ENCODE measurements at places on chromosomes 11 and 22. TPM values are rescaled to one million over a fixed set of nuclear protein-coding genes. Genes with fewer than 3 reads are reported as not detected.

Gene PTGDR2
- 0.36 TPM for total RNA-seq

- H3K4me1 ChIP-seq, result peaks cover 73% of the 10 kb centered on the region
- DNase-seq, result no peak
- peak overlapping the region; percentile 80 for H3K27ac ChIP-seq
These were observed 56.6 kb downstream of the FAM83F start for GRCh38 chr22:40051322-40051721.

- peaks cover 26% of the 10 kb centered on the region for H3K4me1 ChIP-seq
- DNase-seq, result no peak
- no peak overlapping the region for H3K27ac ChIP-seq
- peaks cover 5% of the 10 kb centered on the region for H3K36me3 ChIP-seq
- no peak overlapping the region for H3K4me3 ChIP-seq
- H3K27me3 ChIP-seq, result no peaks in the 10 kb centered on the region
These were observed 33.1 kb upstream of the SPON1 start for GRCh38 chr11:13929395-13929891.

Gene OR51M1
- not detected for total RNA-seq

- no peak overlapping the region for H3K4me3 ChIP-seq
- no peak overlapping the region for H3K27ac ChIP-seq
- DNase-seq, result no peak
- no peaks in the 10 kb centered on the region for H3K27me3 ChIP-seq
These were observed 23.4 kb downstream of the CCDC81 start for GRCh38 chr11:86398106-86398505.

DNA sequence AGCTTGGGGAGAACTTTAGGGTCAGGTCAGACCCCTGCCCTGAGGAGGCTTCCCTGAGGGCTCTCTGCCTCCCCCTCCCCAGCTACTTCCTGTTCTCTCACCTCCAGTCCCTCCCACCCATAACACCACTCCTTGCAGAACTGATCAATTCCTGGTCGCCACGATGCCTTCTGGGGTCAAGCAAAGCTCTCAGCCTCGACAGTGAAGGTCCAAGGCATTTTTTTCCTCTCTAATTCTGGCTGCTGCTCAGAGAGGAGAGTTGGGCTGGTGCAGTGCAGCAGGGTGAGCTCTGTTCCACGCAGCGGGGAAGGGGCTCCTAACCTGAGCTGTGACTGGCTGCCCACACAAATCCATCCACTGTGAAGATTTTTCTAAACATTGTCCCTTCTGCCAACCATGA is 628.4 kb downstream of the BRD1 start:
- H3K36me3 ChIP-seq, result no peaks in the 10 kb centered on the region
- no peaks in the 10 kb centered on the region for H3K4me1 ChIP-seq
- no peak overlapping the region for H3K4me3 ChIP-seq
- H3K27ac ChIP-seq, result no peak overlapping the region
- DNase-seq, result no peak
- H3K27me3 ChIP-seq, result peaks cover 8% of the 10 kb centered on the region

GRCh38 chr11:76641905-76642304 is 28.6 kb downstream of the LRRC32 start:
- H3K27ac ChIP-seq, result no peak overlapping the region
- peaks cover 37% of the 10 kb centered on the region for H3K27me3 ChIP-seq
- H3K4me3 ChIP-seq, result no peak overlapping the region
- no peaks in the 10 kb centered on the region for H3K36me3 ChIP-seq

- peaks cover 60% of the 10 kb centered on the region for H3K4me1 ChIP-seq
- H3K4me3 ChIP-seq, result no peak overlapping the region
- H3K27me3 ChIP-seq, result no peaks in the 10 kb centered on the region
- no peak overlapping the region for H3K27ac ChIP-seq
- peaks cover 33% of the 10 kb centered on the region for H3K36me3 ChIP-seq
- no peak for DNase-seq
These were observed 11.1 kb downstream of the GRAMD1B start for GRCh38 chr11:123441161-123441560.

GRCh38 chr22:37069319-37069718 is 17.8 kb downstream of the KCTD17 start:
- H3K36me3 ChIP-seq, result peaks cover 17% of the 10 kb centered on the region
- no peak overlapping the region for H3K4me3 ChIP-seq
- H3K27me3 ChIP-seq, result peaks cover 18% of the 10 kb centered on the region
- no peak for DNase-seq

GRCh38 chr11:44016131-44016530 is 31.6 kb upstream of the ACCSL start:
- no peak overlapping the region for H3K4me3 ChIP-seq
- H3K36me3 ChIP-seq, result no peaks in the 10 kb centered on the region
- H3K27ac ChIP-seq, result no peak overlapping the region
- H3K27me3 ChIP-seq, result peaks cover 5% of the 10 kb centered on the region

Gene UPK3A
- not detected for total RNA-seq

Gene BEST1
- 0.41 TPM for total RNA-seq

Gene IGF2
- 27.0 TPM for total RNA-seq

Gene DEUP1
- not detected for total RNA-seq

- H3K27me3 ChIP-seq, result peaks cover 2% of the 10 kb centered on the region
- H3K4me3 ChIP-seq, result no peak overlapping the region
- H3K27ac ChIP-seq, result no peak overlapping the region
- DNase-seq, result no peak
These were observed 23.5 kb upstream of the P2RY2 start for GRCh38 chr11:73194593-73194992.

DNA sequence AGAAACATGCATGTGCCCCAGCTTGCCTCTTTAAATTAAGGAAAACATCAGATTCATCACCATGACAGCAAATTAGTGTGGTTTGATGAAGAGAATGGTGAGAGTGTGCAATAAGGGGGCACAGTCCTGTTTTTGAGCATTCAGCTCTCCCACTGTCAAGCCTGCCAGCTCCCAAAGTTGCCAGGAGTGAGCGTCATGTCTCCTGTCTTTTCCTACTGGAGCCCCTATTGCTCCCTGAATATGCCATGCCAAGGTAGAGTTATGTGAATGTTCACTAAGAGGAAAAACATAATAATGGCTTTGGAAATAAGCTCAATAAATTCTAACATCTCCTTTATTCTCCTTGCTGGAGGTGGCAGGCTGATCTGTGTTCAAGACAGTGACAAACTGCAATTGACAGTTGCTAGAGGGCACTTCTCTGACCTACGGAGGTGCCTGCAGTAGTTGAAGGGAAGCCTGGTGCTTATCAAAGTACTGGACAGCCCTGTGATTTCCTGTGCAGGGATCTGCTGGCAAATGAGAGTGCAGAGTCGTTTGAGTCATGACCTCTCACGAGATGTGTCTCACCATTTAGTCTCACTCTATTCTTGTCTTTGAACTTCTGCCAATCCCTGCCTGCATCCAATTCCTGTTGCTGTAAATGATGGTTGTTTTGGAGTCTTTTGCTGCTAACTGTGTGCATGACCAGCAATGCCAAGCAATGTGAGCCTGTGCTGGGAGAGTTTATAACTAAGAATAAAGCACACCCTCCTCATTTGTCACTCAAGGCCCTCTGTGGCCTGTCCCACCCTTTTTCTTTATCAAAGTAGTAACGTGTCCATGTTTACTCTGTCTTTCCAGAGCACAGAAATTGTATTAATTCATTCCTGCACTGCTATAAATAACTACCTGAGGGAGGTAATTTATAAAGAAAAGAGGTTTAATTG is 34.8 kb downstream of the MRGPRX2 start:
- no peak for DNase-seq
- H3K36me3 ChIP-seq, result no peaks in the 10 kb centered on the region
- H3K4me1 ChIP-seq, result peaks cover 2% of the 10 kb centered on the region

- peaks cover 8% of the 10 kb centered on the region for H3K27me3 ChIP-seq
- no peaks in the 10 kb centered on the region for H3K36me3 ChIP-seq
- no peak overlapping the region for H3K4me3 ChIP-seq
- no peaks in the 10 kb centered on the region for H3K4me1 ChIP-seq
- no peak for DNase-seq
These were observed 68.1 kb downstream of the PDE2A start for GRCh38 chr11:72605973-72606747.

DNA sequence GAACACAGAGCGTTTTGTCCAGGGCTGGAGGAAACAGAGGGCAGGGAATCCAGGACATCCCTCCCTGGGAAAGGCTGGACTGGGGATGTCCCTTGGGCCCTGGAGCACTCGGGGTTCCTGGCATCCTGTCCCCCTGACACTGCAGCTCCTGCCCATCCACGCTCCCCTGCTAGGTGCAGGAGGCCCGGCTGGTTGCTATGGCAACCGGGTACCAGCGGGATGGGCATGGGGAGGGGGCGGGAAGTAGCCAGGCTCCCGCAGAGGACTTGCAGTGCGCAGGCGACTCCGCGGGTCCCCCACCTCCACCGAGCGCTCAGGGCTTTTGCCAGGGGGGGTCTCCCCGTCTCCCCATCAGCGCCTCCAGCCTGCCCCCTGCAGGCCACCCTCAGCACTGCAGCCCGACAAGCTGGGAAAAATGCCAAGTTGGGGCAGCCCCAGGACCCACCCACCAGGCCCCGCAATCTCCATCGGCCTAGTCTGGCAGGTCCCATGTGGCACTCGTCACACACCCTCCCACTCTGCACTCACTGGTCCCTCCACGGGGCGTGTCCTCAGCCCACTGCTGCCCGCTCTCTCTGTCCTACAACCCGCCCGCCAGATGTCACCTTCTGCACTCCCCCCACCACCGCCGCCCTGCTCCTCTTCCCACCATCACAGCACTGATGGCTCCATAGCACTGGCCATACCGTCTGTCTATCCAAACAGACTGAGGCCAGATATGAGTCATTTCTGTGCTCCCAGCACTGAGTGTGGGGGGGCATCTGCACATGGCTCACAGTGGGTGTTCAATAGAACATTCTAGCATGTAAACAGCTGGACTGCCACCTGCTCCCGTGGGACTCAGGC is 31.5 kb downstream of the KIAA0930 start:
- peaks cover 4% of the 10 kb centered on the region for H3K36me3 ChIP-seq
- no peak overlapping the region for H3K27ac ChIP-seq
- H3K4me3 ChIP-seq, result no peak overlapping the region
- H3K4me1 ChIP-seq, result peaks cover 2% of the 10 kb centered on the region
- H3K27me3 ChIP-seq, result no peaks in the 10 kb centered on the region

DNA sequence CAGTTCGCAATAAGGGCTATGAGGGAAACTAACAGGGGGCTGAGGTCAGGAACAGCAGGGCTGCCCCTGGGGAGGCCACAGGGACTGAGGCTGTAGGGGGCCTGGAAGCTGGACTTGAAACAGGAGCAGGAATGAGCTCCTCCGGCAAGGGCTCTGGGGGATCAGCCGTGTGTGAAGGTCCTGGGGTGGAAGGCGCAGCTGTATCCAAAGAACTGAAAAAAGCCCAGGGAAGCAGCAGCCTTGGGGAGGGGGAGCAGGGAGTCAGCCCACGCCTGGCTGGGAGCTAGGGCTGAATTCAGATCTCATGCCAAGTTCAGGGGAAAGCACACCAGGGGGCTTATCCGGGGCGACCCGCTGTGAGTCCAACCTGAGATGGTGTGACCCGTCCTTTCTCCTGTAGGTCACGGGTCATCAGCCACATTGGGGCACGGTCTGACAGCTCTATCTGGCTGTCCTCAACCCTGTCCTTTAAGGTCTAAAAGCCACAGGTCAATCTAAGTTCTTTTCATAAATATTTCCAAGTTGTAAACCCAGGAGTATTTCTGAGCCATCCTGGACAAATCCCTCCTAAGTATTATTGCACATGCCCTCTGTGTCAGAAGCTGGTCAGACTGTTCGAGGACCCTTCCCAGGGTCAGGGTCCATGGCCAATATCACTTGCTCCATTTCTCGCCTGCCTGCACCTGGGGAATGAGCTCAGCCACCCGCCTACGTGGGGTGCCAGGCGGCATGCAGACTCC is 18.0 kb downstream of the TP53AIP1 start:
- H3K36me3 ChIP-seq, result no peaks in the 10 kb centered on the region
- peaks cover 10% of the 10 kb centered on the region for H3K4me1 ChIP-seq
- DNase-seq, result no peak
- no peak overlapping the region for H3K4me3 ChIP-seq
- H3K27ac ChIP-seq, result no peak overlapping the region
- peaks cover 3% of the 10 kb centered on the region for H3K27me3 ChIP-seq

DNA sequence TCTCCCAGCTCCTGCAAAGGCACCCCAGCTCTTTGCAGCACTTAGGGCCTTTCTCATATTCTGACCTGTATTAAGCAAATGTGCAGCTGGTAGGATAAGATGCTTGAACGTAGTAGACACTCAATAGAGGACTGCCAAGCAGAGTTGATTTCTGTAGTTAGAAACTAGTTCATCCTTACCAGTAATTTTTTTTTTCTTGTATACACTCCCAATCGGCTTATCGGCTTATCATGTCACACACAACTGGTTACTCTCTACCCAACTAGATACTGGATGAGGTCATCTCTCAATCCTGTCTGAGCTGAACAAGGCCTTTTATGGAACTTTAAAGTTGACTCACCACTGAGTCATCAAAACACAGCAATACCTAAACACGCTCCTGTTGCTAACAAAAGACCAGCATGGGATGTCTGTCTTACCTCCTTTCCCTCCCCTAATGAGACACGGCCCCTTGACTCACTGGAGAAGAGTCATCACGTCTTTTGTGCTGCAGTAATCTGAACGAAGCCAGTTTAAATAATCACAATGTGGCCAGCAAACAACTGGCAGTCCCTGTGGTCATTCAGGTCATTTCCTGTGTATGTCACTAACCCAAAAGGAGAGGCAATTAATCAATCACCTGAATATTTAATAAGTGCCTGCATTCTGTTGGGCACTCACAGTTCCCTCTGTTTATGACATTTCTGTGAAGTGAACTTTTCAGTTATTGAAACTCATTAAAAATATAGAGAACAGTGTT is 7.5 kb upstream of the WEE1 start:
- peaks cover 6% of the 10 kb centered on the region for H3K36me3 ChIP-seq
- no peaks in the 10 kb centered on the region for H3K27me3 ChIP-seq
- peaks cover 37% of the 10 kb centered on the region for H3K4me1 ChIP-seq

DNA sequence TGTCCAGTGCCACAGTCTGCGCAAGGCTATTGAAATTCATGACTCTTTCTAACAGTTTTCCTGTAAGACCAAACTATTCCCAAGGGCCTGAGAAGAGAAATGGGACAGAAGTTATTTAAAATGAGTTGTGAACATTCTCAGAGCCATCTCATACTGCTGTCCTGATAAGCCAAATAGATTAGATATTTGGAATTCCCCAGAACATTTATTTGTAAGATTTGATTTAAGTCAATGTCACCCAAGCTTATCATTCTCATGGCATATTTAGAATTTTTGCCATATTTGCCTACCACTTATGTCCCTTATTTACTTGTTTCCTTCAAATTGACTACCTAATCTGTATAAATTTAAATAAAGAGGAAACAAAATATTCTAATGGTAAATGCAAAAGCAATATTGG is 82.4 kb downstream of the NAV2 start:
- no peak overlapping the region for H3K27ac ChIP-seq
- H3K4me1 ChIP-seq, result no peaks in the 10 kb centered on the region
- H3K27me3 ChIP-seq, result no peaks in the 10 kb centered on the region
- no peak overlapping the region for H3K4me3 ChIP-seq

DNA sequence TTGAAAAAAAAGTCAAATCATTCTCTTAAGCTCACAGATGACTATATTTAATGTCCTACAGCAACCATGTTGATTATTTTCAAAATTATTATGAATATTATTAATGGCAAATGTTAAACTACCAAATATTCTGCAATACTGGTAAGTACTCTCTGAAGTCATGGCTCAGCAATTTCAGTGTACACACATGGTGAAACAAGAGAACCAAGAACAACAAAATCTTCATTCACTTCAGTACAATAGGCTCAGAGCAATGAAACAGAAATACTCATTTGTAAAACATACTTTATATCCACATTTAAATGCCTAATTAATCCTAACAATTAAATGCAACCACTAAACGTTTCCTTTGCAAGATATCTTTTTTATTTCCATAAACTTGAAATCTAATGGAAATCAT is 347.2 kb downstream of the TTC28 start:
- no peaks in the 10 kb centered on the region for H3K4me1 ChIP-seq
- H3K4me3 ChIP-seq, result no peak overlapping the region
- no peak overlapping the region for H3K27ac ChIP-seq
- H3K27me3 ChIP-seq, result peaks cover 5% of the 10 kb centered on the region

Gene SCGB1C1
- total RNA-seq, result not detected

All from activated CD4-positive, alpha-beta memory T cell treated with anti-CD3 and anti-CD28 coated beads for 36 hours (primary cell).